ENCODE measurements at places on chromosomes 1 and 21. TPM values are rescaled to one million over a fixed set of nuclear protein-coding genes. Genes with fewer than 3 reads are reported as not detected.

The ANKRD34A gene
- total RNA-seq, result 0.27 TPM

- DNase-seq, result peak; percentile 41
These were observed 1.1 kb downstream of the SKI start for GRCh38 chr1:2229037-2229864.

The NBPF6 gene
- total RNA-seq, result not detected

The LCE3E gene
- total RNA-seq, result not detected

- no peak for DNase-seq
These were observed 87.6 kb downstream of the HMCN1 start for GRCh38 chr1:185821612-185822385.

- no peak for DNase-seq
These were observed 41.5 kb upstream of the HAO2 start for GRCh38 chr1:119327094-119327449.

The FCRL5 gene
- total RNA-seq, result not detected

DNA sequence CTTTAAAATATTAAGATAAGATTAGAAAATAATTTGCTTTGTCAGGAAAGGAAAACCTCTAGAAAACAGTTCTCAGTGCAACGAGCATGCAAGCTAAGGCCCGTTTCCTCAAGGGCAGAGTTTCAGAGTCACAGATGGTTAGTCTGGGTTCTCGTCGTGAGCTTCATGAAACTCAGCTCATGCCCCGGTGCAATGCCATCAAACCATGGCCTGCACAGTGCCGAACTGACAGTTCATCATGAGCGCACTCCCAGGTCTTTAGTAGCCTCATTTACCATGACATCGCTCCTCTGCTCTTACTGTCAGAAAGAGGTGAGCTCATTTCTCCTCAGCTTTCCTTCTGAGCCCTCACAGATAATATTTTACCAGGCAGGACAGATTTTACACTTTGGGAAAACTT is 319.2 kb downstream of the NTNG1 start:
- DNase-seq, result no peak

GRCh38 chr1:55049914-55050278 is 10.5 kb downstream of the PCSK9 start:
- no peak for DNase-seq

GRCh38 chr1:85398391-85399064 is 66.4 kb downstream of the DDAH1 start:
- DNase-seq, result no peak
